ENCODE measurements at places on chromosomes 5 and 9. TPM values are rescaled to one million over a fixed set of nuclear protein-coding genes. Genes with fewer than 3 reads are reported as not detected.

The CDH9 gene
- not detected for total RNA-seq

The AK8 gene
- total RNA-seq: not detected

The ENG gene
- 33.0 TPM for total RNA-seq

- no peak for DNase-seq
These were observed 137.1 kb upstream of the FSTL4 start for GRCh38 chr5:133749331-133749985.

DNA sequence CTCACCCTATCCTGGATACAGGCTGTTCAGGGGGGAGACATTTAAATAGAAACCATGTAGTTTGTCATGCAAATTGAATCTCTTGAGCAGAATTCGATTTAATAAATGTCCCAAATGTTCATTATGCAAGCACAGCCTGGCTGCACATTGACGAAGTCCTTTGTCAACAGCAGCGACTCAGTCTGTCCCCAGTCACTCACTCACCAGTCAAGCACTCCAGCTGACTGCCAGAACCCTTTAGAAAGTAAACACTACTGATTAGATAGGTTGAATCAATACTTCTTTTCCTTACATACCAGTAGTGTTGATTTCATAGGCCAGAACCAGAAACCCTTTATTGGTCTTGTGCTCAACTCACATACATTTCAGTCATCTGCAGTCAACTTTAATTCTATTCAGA, 27.5 kb downstream of the CDH6 start:
- no peak for DNase-seq

- DNase-seq: no peak
These were observed 209.5 kb downstream of the GNA14 start for GRCh38 chr9:77438653-77439052.

GRCh38 chr9:18215626-18216025, 258.3 kb upstream of the ADAMTSL1 start:
- DNase-seq: no peak

Data from activated T-helper 1 cell treated with anti-CD3 and anti-CD28 coated beads, Interleukin-12 subunit alpha, Interleukin-12 subunit beta, Interleukin-2, Interleukin-4 antibody, amounts not matched to agents 30 ng/mL and 10 ng/mL and 1 ng/mL, durations not matched to agents 14 hours and 24 hours and 36 hours (primary cell).